ENCODE measurements at places on chromosomes 3 and 15.
A peak's percentile ranks its signal among the peaks of the same experiment; 100 is the strongest.

DNA sequence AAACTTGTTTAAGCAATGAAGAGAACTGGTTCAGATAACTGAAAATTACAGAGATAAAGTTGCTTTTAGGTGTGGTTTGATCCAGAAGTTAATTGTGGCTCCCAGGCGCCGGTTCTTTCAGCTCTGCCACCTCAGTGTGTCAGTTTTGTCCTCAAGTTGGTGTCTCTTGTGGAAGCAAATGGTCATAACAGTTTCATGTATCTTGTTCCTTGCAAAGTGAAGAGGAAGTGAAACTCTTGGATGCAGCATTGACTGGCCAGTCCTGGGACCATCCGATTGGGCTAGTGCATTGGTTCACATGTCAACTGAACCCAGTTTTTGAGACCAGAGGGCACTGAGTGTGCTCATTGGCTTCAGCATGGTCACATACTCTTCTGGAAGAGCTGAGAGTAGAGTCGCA lies 181.4 kb upstream of the GRM7 start:
- DNase-seq, result no peak

DNA sequence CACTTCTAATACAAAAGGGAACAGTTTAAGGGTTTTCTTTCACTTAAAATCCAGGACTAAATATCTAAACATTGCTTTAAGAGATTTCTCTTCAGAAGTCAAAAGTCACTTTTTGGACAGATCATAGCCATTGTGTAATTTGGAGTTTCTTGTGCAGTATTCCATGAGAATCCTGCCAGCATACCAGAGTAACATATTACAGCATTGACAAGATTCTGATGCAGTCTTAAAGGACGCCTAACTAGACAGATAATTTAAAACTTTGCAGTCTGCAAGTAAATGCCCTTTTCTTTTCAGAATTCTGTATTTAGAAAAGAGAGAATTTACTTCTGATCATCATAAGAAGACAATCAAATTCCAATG lies 17.5 kb upstream of the IGSF10 start:
- DNase-seq, result no peak

GRCh38 chr3:130738241-130738640 lies 8.4 kb downstream of the PIK3R4 start:
- DNase-seq, result no peak

DNA sequence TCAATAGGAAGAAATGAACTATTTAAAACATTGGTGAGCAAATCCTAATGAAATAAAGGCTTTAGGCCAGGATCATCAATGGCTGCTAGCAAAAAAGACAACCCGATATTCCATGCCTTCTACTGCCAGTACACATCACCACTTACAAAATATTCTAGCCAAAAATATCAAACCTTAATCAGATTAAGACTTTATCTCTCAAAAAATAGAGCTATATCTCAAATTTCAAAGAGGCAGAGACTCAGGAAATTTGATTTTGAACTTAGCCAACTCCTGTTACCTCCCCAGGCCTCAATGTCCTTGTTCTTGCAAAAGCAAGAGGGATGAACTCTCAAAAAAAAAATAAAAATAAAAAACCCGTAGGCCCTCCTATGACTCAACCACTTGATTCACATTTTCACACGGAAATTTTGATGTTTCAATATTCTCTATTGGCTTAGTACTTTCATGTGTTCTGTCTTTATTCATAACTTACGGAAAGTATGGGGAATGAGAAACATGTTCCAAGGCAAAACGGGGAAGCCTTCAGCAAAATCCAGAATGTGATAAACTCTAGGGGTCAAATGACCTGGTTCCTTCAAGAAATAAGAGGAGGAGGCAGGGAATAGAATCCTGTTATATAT lies 273.3 kb upstream of the ZPLD1 start:
- no peak for DNase-seq

- DNase-seq, result peak; percentile 77
Observed at GRCh38 chr3:178485756-178486155, 50.5 kb upstream of the KCNMB2 start.

DNA sequence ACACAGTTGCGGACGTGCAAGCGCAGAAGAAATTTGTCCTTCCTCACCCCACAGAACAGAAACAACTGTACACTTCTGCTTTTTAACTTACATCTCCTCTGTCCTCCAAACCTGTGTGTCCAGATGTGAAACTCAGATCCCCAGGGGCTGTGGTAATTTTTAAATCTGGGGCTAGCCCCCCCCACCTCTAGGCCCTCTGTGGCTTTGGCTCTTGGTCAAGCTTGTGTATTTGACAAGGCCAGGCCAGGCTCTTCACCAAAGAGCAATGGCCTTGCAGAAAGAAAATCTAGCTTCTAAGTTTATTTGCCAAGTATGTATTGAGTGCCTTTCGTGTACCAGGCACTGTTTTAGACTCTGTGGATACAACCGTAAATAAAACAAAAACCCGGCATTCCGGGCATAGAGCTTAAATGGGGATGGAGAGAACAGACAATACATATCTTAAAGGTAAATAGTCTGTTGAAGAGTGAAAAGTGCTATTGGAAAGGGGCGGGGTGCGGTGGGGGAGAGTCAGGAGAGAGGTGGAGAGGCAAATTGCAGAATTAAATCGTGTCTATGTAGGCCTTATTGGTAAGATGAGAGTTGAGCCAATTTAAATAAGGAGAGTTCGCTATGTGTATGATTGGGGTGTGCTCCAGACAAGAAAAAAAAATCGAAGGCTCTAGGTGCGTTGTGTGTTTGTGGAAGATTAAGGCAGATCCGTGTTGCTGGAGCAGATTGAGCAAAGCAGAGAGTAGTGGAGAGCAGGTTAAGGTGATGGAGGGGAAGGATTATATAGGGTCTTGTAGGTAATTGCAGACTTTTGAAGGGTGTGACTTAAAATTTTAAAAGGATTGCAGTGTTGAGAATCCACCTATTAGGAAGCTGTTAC lies 781 bp upstream of the DPH6 start:
- DNase-seq, result peak; percentile 10

- DNase-seq, result no peak
Observed at GRCh38 chr3:45781841-45782240, 14.5 kb downstream of the SLC6A20 start.

- no peak for DNase-seq
Observed at GRCh38 chr15:33138000-33138399, 56.5 kb downstream of the FMN1 start.

DNA sequence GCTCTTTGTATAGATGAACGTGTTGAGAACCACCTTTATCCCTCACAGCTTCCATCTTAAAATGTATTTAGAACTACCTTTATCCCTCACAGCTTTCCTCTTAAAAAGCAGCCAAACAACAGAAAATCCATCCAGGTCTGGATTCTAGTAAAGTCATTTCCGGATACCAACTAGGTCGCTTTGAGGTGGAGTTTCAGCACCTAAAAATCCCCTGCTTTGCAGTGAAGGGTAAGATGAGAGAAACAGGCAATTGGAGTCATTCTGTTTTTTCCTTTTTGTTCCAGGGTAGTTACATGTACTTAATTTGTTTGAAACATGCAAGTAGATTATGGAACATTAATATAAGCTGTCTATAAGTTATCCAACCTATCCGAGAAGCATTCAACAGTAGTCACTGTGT lies 192.0 kb downstream of the UBE2E2 start:
- DNase-seq, result no peak

- DNase-seq, result no peak
Observed at GRCh38 chr3:14862661-14863230, 44.0 kb downstream of the FGD5 start.

- no peak for DNase-seq
Observed at GRCh38 chr3:139830817-139831216, 104.2 kb upstream of the CLSTN2 start.

DNA sequence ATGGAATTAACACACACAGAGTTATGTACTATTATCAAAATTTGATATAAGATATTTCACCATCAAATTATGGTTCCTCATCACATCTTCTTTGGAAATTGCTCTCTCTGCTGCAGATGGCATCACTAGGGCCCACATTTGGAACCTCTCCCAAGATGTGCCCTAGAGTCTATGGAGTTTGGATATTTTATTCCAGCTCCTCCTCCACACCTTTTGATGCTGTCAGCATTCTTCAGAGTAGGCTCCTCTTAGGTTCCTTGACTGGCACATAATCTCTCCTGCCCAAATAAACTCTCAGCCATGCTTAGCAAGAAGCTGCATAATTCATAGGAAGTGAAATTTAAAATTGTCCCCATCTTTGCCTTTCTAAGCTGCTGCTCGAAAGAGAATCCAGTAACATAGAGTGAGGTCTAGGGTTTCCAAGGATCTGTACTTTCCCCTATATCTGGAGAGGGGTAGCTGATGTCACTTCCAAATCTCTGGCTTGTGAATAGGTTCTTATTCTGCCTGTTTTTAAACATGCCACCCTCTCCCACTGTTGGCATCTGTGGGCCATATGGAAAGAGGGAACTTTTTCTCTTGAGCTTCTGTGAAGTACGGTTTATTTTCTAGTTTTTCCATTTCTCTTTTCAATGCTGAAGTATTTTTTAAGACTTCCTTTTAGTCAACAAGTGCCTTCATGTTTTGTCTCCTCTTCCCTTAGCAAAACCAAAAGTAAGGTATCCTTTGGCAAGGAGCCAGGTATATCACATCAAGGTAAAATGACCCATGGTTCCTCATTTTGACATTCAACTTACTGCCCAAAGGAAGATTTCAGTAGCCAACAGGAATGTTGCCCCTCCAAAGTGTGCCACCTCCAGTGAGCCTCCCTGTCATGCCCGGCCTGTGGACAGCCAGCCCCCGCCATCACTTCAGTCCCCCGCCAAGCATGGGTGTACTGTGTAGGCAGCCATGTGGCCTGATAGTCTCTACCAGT lies 75.3 kb upstream of the C2CD4B start:
- no peak for DNase-seq

GRCh38 chr3:99016452-99016851 lies 115.0 kb upstream of the DCBLD2 start:
- DNase-seq, result no peak

GRCh38 chr3:128761392-128761791 lies 35.4 kb downstream of the RAB7A start:
- DNase-seq, result no peak

GRCh38 chr15:100032358-100033085 lies 299.3 kb upstream of the LYSMD4 start:
- no peak for DNase-seq

GRCh38 chr3:115857518-115858136 lies 234.3 kb downstream of the GAP43 start:
- no peak for DNase-seq

GRCh38 chr15:97998307-97999071 lies 38.0 kb downstream of the ARRDC4 start:
- no peak for DNase-seq

DNA sequence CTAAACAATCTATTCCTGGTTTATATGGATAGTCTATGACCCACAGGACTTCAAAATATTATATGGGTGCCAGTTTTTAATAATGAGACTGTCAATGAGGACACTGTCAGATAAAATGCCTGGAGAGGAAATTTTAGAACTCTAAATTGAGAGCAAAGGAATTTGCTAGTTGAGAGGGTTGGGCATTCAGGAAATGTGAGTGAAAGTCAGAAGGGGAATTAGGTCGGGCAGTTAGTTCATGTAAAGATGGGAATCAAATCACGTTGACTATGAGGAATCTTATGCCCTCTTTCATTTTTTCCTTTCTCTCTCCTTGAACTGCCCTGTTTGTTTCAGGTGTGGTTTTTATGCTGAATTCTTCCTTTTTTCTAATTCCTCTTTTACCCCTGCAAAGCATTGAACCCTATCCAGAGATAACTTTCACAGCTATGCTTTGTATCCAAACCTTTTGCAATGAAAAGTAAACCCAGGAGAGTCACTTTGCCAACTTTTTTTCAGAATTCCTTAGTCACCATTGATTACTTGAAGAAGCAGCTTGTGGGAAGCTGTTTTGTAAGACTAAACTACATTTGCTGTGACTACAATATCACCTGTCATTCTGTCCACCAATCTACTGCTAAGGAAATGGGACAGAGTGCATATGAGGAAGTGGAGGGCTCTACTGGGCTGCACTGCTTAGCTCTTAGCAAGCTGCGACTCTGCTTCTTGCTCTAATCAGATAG lies 27.8 kb downstream of the CHP1 start:
- no peak for DNase-seq

GRCh38 chr3:108462899-108463298 lies 47.5 kb downstream of the MYH15 start:
- DNase-seq, result peak; percentile 36

- peak; percentile 47 for DNase-seq
Observed at GRCh38 chr3:58299839-58300516, 6.1 kb upstream of the RPP14 start.

- DNase-seq, result no peak
Observed at GRCh38 chr3:13233487-13234485, 160.6 kb upstream of the IQSEC1 start.

DNA sequence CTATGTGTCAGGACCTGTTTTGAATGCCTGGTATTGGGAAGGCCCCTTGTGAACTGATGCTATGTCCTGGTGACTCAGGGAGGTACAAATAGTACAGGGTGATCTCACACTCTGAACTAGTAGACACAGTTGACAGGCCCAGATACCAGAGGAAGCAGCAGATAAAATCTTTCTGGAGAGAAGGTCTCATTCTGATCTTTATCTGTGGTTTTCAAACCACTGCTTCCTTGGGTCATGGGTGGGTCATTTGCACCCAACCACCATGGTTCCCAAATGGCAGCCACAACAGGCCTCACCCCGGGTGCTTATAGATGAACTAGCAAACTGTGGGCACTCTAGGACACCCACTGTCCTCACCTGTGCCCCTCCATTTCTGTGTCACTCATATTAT lies 43.4 kb downstream of the PXYLP1 start:
- peak; percentile 53 for DNase-seq

DNA sequence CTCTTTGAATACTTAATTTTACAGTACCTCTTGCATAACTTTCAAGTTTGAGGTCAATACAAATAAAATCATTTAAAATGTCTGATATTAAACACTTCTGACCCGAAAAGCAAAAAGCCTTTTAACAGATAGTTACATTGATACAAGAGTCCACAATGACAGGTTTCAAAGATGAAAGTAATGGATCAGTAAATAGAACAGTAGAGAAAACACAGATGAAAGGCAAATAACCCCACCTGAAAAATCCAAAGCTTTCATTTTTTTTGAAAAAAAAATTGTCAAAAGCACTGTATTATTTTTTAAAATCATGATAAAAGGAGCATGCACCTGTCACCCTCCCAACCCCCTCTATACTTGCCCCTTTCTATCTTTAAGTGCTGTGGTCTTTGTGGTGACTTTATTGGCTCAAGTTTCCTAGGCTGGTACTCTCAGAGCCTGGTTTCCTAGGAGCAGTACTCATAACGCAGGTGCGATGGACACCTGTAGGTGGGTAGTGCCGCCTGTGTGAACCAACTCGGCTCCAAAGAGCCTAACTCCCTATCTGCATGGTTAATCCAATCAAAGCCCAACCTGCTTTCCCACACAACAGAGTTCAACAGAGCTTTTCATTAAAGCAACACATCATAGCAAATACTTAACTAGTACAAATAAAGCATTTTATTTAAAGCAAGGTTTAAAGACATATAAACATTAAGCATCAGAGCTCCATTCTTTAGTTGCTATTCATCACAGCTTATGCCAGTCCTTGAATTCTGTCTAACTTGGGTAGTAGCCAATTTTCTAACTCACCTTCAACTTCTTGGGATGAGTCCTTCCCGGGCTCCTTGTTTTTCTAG lies 32.2 kb downstream of the LIPC start:
- no peak for DNase-seq

GRCh38 chr3:46535746-46536145 lies 30.4 kb downstream of the LRRC2 start:
- DNase-seq, result no peak

GRCh38 chr3:75332794-75333193 lies 331.3 kb upstream of the FRG2C start:
- peak; percentile 34 for DNase-seq

- no peak for DNase-seq
Observed at GRCh38 chr3:138673641-138674530, 65.3 kb downstream of the FAIM start.

- no peak for DNase-seq
Observed at GRCh38 chr3:98746882-98747281, 16.3 kb upstream of the ST3GAL6 start.
